ENCODE measurements at places on chromosomes 3 and 15.

DNA sequence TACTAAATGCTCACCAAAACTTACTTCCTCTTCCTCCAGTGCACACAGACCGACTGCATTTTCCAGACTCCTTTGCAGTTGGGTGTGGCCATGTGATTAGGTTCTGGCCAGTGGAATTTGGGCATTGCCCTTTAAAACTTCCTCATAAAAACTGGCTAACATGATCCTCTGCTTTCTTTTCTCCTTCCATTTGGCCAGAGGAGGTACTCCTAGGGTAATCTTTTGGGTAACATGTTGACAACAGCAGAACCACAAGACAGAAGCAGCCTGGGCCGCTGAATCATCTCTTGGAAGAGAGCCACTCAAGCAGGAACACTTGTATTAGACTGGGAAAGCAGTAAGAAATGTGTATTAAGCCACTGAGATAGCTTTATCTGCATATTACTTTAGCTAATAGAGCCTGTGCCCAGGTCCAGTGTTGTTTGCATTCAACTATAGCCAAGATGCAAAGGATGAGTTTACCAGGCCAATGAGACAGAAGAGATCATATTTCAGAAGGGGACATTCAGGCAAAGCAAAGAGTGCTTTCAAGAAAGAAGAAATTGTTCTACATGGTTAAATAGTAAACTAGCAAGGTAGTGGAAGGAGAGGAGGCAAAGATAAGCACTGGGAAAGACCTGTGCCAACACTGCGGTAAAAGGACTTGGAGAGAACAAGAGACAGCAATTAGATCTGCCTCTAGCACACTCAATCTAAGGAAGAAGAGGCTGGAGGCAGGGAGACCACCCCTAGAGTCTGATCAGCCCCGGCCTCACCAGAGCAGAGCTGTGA lies 79.8 kb downstream of the PLCH1 start:
- no peak for DNase-seq

- no peak for DNase-seq
Measured at GRCh38 chr3:128107834-128108233, 15.8 kb downstream of the RUVBL1 start.

DNA sequence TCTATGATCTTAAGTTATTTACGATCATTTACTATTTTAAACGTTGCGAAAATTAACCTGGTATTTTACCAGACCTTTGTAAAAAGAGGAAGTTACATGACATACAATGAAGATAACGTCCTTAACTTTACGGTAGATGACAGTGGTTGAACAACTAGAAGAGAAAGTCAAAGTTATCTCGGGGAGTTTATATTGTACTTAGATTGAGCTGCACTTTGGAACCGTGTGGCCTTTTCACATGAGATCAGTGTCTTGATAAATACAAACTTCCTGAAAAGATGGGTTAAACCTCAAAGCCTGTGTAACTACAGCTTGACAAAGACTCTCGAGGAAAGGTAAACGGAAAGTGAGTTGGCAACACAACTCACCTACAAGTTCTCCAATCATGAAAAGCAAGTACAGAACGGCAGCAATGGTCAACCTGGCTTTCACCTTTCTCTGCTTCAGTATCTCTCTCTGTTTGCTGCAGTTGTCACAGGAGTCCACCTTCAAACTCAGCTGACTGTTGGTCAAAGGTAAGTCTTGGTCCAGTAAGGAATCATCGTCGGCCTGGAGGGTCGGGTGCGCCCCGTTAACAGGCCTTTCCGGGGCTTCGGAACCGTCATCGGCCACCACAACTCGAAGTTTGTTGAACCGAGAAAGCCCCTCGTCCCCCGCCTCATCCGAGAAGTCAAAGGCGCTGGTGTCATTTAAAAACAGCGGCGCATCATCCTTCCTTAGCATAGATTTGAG lies 793 bp downstream of the SLC30A4 start:
- no peak for DNase-seq

- DNase-seq, result no peak
Measured at GRCh38 chr15:97992823-97993222, 32.3 kb downstream of the ARRDC4 start.

GRCh38 chr3:111803123-111803593 lies 55.9 kb upstream of the PHLDB2 start:
- no peak for DNase-seq

- DNase-seq, result no peak
Measured at GRCh38 chr3:52186729-52187128, 11.2 kb upstream of the ALAS1 start.

- DNase-seq, result no peak
Measured at GRCh38 chr3:128036119-128036518, 16.1 kb upstream of the SEC61A1 start.

GRCh38 chr3:52531860-52532516 lies 1.7 kb downstream of the NT5DC2 start:
- DNase-seq, result no peak

DNA sequence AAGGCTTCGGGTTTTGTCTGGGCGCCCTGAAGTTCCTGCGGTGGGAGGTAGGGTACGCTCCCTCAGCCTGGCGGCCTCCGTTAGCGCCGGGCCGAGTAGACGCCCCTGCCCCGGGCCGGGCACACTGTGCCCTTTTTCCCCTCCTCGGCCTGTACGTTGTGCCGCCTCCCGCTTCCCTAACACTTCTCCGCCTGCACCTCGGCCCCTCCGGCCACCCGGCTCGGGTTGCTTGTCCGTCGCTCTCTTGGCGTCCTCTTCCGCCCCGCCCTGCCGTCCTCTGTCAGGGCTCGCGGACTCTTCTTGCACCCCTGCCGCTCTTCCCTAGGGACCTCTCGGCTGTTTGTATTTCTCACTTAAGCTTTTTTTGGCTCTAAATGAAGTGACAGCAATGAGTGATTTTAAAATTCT lies 384 bp downstream of the KNL1 start:
- peak; percentile 38 for DNase-seq

DNA sequence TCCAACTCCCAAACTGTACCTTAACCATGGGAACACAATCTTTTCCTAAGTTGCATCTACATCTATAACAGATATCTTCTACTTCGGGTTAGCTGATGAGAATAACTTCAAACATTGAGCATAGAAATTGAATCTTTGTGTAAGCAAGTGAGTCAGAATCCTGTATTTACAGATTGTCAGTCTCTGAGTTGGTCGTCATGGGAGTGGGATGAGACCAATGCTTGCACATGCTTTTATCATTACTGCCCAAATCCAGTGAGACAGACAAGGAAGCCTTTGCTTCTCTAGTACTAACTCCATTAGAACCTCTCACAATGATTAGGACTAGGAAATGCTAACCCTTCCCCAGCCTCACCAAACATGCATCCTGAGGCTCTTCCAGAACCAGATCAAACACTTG lies 587.1 kb upstream of the ZNF717 start:
- DNase-seq, result no peak

- DNase-seq, result no peak
Measured at GRCh38 chr3:48276911-48277641, 36.2 kb downstream of the ZNF589 start.

DNA sequence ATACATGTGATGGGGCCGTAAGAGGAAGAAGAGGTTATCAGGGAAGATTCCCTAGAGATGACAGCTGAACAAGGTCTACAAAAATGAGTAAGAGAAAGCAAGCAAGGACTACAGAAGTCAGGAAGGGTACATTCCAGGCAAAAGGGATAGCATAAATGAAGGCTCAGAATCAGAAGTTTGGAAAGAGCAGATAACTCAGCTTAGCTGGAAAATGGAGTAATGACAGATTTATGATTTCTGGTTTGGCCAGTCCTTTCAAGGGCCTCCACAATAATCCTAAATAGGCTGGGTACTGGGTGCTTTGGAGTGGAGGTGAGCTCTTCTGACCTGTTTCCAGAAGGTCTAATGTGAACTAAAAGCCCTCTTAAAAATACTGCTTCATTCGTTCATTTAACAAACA lies 110.7 kb downstream of the MYO5A start:
- no peak for DNase-seq

DNA sequence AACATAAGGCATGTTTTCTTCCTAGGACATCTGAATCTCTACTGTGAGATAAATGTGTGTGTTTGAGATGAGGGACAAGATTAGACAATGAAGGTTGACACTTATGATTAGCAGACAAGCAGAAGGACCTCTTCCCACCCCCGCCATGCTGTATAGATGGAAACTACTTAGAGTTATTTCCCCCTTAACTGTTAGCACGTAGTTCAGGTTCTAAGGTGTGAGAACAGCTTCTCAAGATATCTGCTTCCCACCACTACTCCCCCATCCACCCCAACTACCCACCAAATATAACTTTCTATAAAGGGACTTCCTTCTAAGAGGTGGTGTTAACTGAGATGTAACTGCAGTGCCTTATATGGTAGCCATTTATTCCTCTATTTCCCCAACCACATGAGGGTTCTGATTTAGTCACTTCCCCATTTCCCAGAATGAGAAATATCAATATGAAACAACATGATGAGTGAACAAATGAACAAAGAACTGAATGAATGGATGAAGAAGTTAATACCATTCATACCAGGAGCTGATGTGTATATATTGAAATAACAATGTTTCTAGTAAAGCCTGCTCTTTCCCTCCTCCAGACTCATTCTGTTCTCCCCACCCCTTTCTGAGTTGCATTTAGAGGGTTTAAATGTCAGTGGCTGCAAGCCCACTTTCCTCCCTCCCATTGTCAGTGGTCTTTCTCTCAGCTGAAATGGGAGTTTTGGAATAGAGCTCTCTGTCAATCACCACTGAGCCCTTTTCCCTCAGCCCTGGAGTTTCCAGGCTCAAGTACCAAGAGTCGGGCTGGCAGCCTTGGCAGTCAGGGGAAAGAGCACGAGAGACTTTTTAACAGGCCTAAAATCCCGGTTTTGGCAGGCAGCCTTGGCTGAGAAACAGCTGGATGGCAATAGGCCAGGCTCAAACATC lies 7.7 kb upstream of the RFTN1 start:
- DNase-seq, result no peak

- DNase-seq, result no peak
Measured at GRCh38 chr3:72932416-72932815, 44.6 kb downstream of the GXYLT2 start.

- DNase-seq, result no peak
Measured at GRCh38 chr3:190180268-190180667, 59.6 kb upstream of the P3H2 start.

- no peak for DNase-seq
Measured at GRCh38 chr3:160280836-160281235, 55.6 kb downstream of the C3orf80 start.

DNA sequence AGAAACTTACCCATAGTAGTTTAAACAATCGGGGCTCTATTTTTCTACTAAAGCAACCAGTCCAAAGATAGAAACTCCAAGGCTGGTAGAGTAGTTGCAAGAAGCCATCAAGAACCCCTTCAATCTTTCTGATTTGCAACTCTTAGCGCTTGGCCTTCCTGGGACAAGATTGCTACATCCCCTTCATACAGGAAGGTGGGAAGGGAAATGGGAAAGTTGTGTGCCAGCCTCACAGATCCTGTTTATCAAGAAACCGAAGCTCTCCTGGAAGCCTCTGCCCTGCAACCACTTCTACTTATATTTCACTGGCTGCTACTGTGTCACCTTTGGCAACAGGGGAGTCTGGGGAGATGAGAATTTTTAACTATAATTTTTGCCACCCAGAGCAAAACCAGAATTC lies 46.2 kb downstream of the OSBPL10 start:
- no peak for DNase-seq

- DNase-seq, result peak; percentile 70
Measured at GRCh38 chr15:77821188-77821958, 188.7 kb upstream of the LINGO1 start.

DNA sequence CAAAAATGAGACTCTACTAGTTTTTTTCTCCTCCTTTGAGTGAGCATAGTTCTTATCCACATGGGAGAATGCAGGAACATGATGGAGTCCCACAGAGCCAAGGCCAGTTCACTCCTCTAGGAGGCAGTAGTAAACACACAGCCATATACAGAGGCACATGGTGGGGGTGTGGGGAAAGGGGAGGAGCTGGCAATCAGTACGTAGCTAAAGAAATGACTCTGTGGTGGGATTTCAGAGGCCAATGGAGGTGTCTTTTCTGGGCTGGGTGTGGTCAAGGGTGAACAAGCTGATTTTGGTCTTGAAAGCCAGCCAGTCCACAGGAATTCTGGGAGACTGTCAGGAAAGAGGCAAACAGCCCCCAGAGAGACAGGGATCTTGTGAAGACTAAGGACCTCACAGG lies 6.6 kb upstream of the RAB11A start:
- peak; percentile 69 for DNase-seq

DNA sequence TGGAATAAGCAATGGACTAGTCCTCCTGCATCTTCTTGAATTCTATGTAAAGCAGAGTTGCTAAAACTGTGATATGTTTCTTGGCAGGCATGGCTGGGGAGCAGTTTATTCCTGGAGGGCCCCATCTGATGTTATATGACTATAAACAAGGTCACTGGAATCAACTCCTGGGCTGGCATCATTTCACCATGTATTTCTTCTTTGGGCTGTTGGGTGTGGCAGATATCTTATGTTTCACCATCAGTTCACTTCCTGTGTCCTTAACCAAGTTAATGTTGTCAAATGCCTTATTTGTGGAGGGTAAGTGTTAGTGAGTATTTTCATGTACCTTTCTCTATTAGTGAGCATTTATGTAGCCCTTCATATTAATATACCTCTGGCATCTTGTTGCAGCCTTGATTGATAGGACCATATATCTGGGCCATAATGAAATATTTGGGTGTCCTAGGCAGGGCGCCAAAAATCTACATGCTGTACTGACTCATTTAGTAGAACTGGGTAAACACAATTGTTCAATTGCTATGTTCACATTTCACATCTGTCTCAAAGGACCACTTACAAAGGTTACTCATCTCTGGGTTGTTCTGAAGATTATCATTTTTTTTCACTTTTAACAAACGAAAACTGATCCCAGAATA lies 52.6 kb upstream of the ADGRG7 start:
- no peak for DNase-seq

- DNase-seq, result peak; percentile 60
Measured at GRCh38 chr3:152269831-152270734, 1.4 kb downstream of the MBNL1 start.

GRCh38 chr3:140500473-140500872 lies 177.4 kb upstream of the TRIM42 start:
- DNase-seq, result no peak

DNA sequence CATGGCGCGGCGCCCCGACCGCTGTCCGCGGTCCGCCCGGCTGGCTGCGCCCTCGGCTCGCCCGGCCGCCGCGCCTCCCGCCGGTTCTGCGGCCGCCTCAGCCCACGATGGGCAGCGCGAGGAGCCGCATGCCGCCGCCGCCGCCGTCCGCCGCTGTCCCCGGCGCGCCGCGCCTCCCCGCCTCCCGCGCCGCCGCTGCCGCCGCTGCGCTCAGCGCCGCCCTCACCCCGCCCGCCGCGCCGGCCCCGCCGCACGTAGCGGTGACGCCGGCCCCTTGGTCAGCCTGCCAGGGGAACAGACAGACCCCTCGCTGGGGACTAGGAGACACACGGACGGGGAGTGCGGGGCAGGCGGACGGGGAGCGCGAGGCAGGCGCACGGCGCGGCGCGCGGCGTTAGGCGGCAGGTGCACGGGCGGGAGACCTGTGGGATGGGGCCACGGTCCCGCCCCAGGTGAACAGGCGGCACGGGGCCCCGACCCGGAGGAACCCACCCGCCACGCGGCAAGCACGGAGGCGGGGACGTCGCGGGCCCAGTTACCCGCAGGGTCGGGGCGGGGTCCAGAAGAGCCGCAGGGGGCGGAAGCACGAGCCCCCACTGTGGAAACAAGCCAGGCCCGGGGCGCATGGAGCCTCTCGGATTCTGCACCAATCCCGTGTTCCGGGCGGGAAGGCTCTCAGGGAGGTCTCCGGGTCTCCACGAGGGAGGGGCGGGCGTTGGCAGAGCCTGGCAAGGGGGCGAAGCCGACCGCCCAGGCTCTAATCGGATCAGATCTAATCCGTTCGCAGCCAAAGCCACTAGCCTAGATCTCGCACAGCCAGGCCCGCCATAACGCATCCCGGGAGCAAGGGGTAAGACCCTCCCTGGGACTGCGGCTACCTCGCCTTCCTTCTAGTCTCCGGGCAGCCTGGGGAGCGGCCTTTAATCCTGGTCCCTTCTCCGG lies at the start of gene CSPG5:
Gene CSPG5 (minus strand): TSS at position 175 of the 942 bp plus-strand sequence. CDS start 172 bp downstream, at position 3.
- no peak for DNase-seq

GRCh38 chr3:64067506-64068346 lies 44.4 kb upstream of the PSMD6 start:
- DNase-seq, result peak; percentile 45

All from NCI-H1694 treated with DMSO at 0.1 percent for 48 hours (cell line).